ENCODE measurements at places on chromosomes 5 and 9.

- H3K4me3 ChIP-seq, result no peak overlapping the region
- H3K36me3 ChIP-seq, result no peaks in the 10 kb centered on the region
- no peaks in the 10 kb centered on the region for H3K27me3 ChIP-seq
Measured at GRCh38 chr5:54695198-54695966, 177.8 kb downstream of the SNX18 start.

- no peak overlapping the region for H3K4me3 ChIP-seq
- DNase-seq, result no peak
- no peaks in the 10 kb centered on the region for H3K27me3 ChIP-seq
- no peak overlapping the region for H3K27ac ChIP-seq
Measured at GRCh38 chr5:142683116-142683515, 2.8 kb downstream of the FGF1 start.

DNA sequence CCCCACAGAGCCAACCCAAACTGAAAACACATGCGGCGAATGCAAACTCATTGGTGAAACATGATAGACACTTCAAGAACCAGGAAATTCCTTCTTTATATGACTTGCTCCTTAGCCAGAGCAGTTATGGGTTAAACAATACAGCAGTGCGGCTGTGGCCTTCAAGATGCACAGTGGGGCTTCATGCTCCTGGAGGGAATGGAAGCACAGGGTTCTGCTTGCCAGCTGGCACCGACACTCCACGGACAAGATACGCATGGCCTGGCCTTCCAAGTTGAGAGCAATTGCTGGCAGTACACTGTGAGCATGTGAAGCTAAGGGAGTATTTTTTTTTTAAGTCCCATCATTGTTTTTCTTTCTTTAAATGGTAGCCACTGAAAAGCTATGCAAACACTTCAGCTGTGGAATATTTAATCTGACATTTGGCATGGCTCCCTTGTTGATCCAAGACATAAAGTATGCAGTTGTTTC is 451.6 kb upstream of the CD180 start:
- no peak for DNase-seq
- H3K27ac ChIP-seq, result peak overlapping the region; percentile 48
- H3K36me3 ChIP-seq, result no peaks in the 10 kb centered on the region
- no peaks in the 10 kb centered on the region for H3K27me3 ChIP-seq
- H3K4me1 ChIP-seq, result peaks cover 28% of the 10 kb centered on the region

DNA sequence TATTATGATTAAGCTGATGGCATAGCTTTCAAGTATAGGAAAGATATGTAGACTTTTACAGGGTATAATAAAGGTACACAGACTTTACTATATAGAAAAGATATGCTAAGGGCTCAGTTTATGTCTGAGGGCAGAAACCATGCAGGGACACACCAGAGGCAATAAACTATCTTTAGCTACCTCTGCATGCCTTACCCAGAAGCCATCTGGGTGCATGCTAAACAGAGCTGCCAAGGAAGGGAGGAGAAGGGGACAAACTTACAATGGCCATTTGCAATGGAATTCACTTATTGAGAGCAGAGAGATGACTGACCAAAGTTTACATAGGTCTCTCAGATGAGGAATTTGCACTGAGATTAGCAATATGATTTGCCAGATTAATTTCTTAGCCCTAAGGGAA is 143.1 kb upstream of the NR4A3 start:
- no peaks in the 10 kb centered on the region for H3K4me1 ChIP-seq
- no peak overlapping the region for H3K4me3 ChIP-seq
- no peaks in the 10 kb centered on the region for H3K36me3 ChIP-seq
- H3K27me3 ChIP-seq, result no peaks in the 10 kb centered on the region
- no peak for DNase-seq
- no peak overlapping the region for H3K27ac ChIP-seq

GRCh38 chr5:159128070-159128541 is 28.4 kb upstream of the EBF1 start:
- H3K4me1 ChIP-seq, result peaks cover 9% of the 10 kb centered on the region
- H3K27ac ChIP-seq, result no peak overlapping the region
- no peaks in the 10 kb centered on the region for H3K27me3 ChIP-seq
- no peak for DNase-seq

DNA sequence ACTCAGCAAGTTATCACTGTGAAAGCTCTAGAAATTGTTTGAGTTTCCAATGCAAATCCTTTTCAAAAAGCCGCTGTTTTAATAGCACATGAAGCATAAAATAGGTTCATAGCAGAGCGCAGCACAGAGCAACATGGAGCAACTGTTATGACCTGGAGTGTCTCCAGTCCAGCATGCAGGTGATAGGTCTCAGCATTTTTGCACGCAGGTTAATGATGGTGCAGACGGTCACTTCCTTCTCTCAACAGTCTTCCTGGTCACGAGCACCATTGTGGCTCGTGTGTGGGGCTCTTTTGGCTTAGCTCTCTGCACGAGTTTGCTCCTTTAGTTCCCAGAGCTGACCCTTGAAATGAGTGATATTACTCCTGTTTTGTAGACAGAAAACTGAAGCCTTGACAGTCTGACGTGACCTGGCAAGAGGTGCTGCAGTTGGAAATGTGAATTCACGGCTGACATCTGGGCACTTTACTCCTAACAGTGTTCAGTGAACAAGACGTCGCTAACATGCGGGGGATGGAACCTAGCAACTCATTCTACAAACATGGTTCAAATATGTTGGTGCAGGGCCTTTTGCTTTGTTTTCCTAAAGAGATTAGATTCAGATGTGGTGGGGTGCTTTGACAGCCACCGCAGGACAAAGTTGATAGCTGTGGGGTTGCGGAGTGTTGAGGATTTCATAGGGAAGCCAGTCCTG is 10.0 kb downstream of the TENT4A start:
- no peaks in the 10 kb centered on the region for H3K27me3 ChIP-seq
- H3K27ac ChIP-seq, result no peak overlapping the region
- peaks cover 84% of the 10 kb centered on the region for H3K4me1 ChIP-seq
- H3K36me3 ChIP-seq, result no peaks in the 10 kb centered on the region
- DNase-seq, result no peak

DNA sequence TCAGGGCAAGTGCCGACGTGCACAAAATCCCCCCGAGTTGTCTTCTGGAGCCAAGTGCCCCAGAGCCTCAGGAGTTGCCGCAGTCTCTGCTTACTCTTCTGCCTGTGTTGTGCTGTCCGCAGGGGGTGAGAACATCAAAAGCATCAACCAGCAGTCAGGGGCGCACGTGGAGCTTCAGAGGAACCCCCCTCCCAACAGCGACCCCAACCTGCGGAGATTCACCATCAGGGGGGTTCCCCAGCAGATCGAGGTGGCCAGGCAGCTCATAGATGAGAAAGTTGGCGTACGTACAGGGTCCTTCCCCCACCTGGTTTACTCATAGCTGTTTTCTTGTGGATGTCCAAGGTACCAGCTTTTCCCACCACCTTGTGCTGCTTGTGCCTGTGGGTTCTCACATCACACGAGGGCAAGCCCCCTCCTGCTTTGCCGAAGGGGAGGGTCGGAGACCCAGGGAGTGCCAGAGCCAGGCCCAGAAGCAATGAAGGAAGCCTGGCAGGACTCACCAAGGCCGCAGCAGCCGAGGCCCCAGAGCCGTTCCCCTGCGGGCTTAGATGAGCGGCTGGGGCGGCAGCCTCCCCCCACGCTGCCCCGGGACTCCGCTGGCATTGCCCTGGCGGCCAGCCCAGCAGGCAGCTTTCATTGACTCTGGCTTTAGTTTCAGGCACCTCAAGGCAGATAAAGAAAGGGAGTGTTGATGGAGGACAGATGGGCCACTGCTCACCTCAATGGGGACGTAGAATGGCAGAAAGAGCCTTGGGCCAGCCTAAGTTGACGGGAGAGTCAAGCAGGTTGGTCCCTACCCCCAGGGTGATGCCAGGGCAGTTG is 33.7 kb upstream of the PRDM12 start:
- H3K27ac ChIP-seq, result no peak overlapping the region
- H3K4me3 ChIP-seq, result no peak overlapping the region
- DNase-seq, result no peak
- no peaks in the 10 kb centered on the region for H3K36me3 ChIP-seq
- no peaks in the 10 kb centered on the region for H3K4me1 ChIP-seq

- H3K36me3 ChIP-seq, result no peaks in the 10 kb centered on the region
- H3K4me3 ChIP-seq, result no peak overlapping the region
- no peak overlapping the region for H3K27ac ChIP-seq
- no peaks in the 10 kb centered on the region for H3K4me1 ChIP-seq
- DNase-seq, result no peak
- H3K27me3 ChIP-seq, result no peaks in the 10 kb centered on the region
Measured at GRCh38 chr5:157187046-157187754, 6.6 kb downstream of the ITK start.

- H3K36me3 ChIP-seq, result peaks cover 4% of the 10 kb centered on the region
- no peak for DNase-seq
- H3K4me3 ChIP-seq, result no peak overlapping the region
- H3K4me1 ChIP-seq, result no peaks in the 10 kb centered on the region
- H3K27me3 ChIP-seq, result no peaks in the 10 kb centered on the region
Measured at GRCh38 chr5:103546858-103547257, 15.7 kb downstream of the NUDT12 start.

GRCh38 chr5:115977096-115977495 is 14.8 kb downstream of the LVRN start:
- no peak for DNase-seq
- H3K27me3 ChIP-seq, result no peaks in the 10 kb centered on the region
- no peak overlapping the region for H3K27ac ChIP-seq

GRCh38 chr5:168859471-168859870 is 280.3 kb upstream of the PANK3 start:
- H3K36me3 ChIP-seq, result no peaks in the 10 kb centered on the region
- no peaks in the 10 kb centered on the region for H3K4me1 ChIP-seq
- no peaks in the 10 kb centered on the region for H3K27me3 ChIP-seq
- H3K4me3 ChIP-seq, result no peak overlapping the region
